Breast epithelium (tissue), 4 donors: ENCODE measurements at places on chromosomes 12 and 14. TPM values are rescaled to one million over a fixed set of nuclear protein-coding genes. Genes with fewer than 3 reads are reported as not detected.

- DNase-seq = no peak
- H3K4me1 ChIP-seq = no peaks in the 10 kb centered on the region
- peak overlapping the region; percentile 85 for H3K27ac ChIP-seq
- no peak overlapping the region for H3K4me3 ChIP-seq
- H3K27me3 ChIP-seq = no peaks in the 10 kb centered on the region
- no peaks in the 10 kb centered on the region for H3K36me3 ChIP-seq
These were observed 48.1 kb downstream of the KDM2B start for GRCh38 chr12:121532503-121533393.

GRCh38 chr14:101360054-101360911 lies 201.0 kb upstream of the DIO3 start:
- DNase-seq = no peak
- H3K36me3 ChIP-seq = no peaks in the 10 kb centered on the region
- peak overlapping the region; percentile 50 for H3K27ac ChIP-seq
- H3K27me3 ChIP-seq = no peaks in the 10 kb centered on the region
- no peaks in the 10 kb centered on the region for H3K4me1 ChIP-seq

DNA sequence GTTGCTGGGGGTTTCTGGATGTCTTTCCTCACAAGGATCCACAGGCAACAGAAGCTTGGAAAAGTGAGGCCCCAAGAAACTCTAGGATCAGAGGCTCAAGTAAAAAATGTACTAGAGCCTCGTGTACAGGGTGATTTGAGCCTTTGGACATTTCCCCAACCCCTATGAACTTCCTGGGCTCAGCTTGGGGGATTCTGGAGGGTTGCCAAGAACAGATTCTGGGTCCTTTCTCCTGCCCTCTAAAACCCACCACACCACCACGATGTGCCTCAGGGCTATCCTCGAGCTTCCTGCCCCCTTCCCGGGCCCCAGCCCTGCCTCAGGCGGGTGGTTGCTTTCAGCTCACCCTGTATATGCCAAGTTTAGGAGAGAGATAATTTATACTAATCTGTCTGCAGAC lies 583 bp downstream of the FAM186B start:
- H3K27me3 ChIP-seq = no peaks in the 10 kb centered on the region
- H3K36me3 ChIP-seq = no peaks in the 10 kb centered on the region
- DNase-seq = no peak
- H3K4me3 ChIP-seq = no peak overlapping the region
- no peaks in the 10 kb centered on the region for H3K4me1 ChIP-seq

- no peak overlapping the region for H3K27ac ChIP-seq
- H3K4me3 ChIP-seq = no peak overlapping the region
- no peaks in the 10 kb centered on the region for H3K4me1 ChIP-seq
- no peaks in the 10 kb centered on the region for H3K36me3 ChIP-seq
- DNase-seq = no peak
These were observed 40.1 kb downstream of the STXBP6 start for GRCh38 chr14:25009891-25010290.

SLC6A12 gene
- total RNA-seq = 0.33 TPM

GRCh38 chr12:92464911-92465310 lies 237.9 kb upstream of the PLEKHG7 start:
- no peak overlapping the region for H3K4me3 ChIP-seq
- H3K27ac ChIP-seq = no peak overlapping the region
- H3K27me3 ChIP-seq = no peaks in the 10 kb centered on the region
- no peak for DNase-seq
- H3K4me1 ChIP-seq = no peaks in the 10 kb centered on the region

DNA sequence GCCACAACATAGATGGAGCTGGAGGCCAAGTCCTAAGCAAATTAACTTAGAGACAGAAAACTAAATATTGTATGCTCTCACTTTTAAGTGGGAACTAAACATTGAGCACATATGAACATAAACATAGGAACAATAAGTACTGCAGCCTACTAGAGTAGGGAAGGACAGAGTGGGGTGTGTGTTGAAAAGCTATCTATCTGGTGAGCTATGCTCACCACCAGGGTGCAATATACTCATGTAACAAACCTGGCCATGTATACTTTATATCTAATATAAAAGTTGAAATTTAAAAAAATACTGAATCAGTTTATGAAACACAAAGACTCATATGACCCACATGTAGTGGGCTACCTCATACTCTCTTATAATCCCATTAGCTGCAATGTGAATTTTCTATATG lies 1305.0 kb downstream of the LRFN5 start:
- no peaks in the 10 kb centered on the region for H3K4me1 ChIP-seq
- no peak for DNase-seq
- no peaks in the 10 kb centered on the region for H3K36me3 ChIP-seq
- no peaks in the 10 kb centered on the region for H3K27me3 ChIP-seq

- no peaks in the 10 kb centered on the region for H3K27me3 ChIP-seq
- H3K4me3 ChIP-seq = no peak overlapping the region
- no peaks in the 10 kb centered on the region for H3K36me3 ChIP-seq
- no peak for DNase-seq
- H3K27ac ChIP-seq = no peak overlapping the region
- H3K4me1 ChIP-seq = no peaks in the 10 kb centered on the region
These were observed 506.0 kb upstream of the TMEM132C start for GRCh38 chr12:127760996-127761395.

GRCh38 chr12:78540606-78541336 lies 323.8 kb upstream of the SYT1 start:
- no peak overlapping the region for H3K4me3 ChIP-seq
- no peak for DNase-seq
- no peaks in the 10 kb centered on the region for H3K27me3 ChIP-seq
- H3K36me3 ChIP-seq = no peaks in the 10 kb centered on the region
- H3K4me1 ChIP-seq = no peaks in the 10 kb centered on the region
- H3K27ac ChIP-seq = no peak overlapping the region

- H3K4me3 ChIP-seq = peak overlapping the region; percentile 21
- no peaks in the 10 kb centered on the region for H3K27me3 ChIP-seq
- peak overlapping the region; percentile 55 for H3K27ac ChIP-seq
These were observed 47.8 kb downstream of the CCDC88C start for GRCh38 chr14:91369628-91370445.

DNA sequence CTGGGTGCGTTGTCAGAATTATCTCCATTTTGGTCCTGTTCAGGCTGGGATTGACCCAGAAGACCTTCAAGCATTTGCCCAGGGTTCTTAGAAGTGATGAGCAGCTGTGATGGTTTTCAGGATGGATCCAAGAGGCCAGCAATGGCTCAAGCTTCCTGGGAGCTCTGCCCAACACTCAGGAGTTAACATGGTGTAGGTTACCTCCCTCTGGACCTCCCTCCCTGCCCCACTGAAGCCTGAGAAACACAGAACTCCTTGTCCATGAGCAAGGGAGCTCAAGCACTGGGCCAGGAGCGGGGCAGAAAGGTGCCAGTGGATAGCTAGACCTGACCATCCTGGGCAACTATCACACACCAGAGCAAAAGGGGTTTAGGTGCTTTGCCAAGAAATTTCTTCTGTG lies 148.4 kb upstream of the FKBP4 start:
- H3K36me3 ChIP-seq = no peaks in the 10 kb centered on the region
- H3K27ac ChIP-seq = no peak overlapping the region
- H3K4me3 ChIP-seq = no peak overlapping the region
- no peaks in the 10 kb centered on the region for H3K27me3 ChIP-seq
- no peaks in the 10 kb centered on the region for H3K4me1 ChIP-seq

- no peaks in the 10 kb centered on the region for H3K27me3 ChIP-seq
- H3K27ac ChIP-seq = no peak overlapping the region
- H3K4me3 ChIP-seq = no peak overlapping the region
- H3K36me3 ChIP-seq = no peaks in the 10 kb centered on the region
- no peaks in the 10 kb centered on the region for H3K4me1 ChIP-seq
These were observed 234.7 kb upstream of the E2F7 start for GRCh38 chr12:77299910-77300669.

DNA sequence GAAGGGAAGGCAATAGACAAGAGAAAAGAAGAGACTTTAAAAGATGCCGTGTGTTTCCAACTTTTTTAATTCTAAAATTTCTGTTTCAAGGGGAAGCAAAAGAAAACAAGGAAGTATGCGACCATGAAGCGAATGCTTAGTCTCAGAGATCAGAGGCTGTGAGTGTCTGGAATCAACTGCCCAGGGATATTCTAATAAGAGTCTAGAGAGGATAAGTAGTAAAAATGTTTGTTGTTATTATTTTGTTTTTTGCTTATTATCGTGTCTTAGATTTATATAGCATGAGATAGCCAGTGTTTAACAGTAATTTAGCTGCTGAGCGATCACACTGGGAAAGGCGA lies 421 bp downstream of the FCF1 start:
- DNase-seq = no peak
- peak overlapping the region; percentile 93 for H3K27ac ChIP-seq
- peak overlapping the region; percentile 70 for H3K4me3 ChIP-seq
- H3K27me3 ChIP-seq = no peaks in the 10 kb centered on the region
- peaks cover 7% of the 10 kb centered on the region for H3K4me1 ChIP-seq

- H3K36me3 ChIP-seq = no peaks in the 10 kb centered on the region
- peak overlapping the region; percentile 83 for H3K27ac ChIP-seq
- H3K4me3 ChIP-seq = no peak overlapping the region
- H3K4me1 ChIP-seq = peaks cover 41% of the 10 kb centered on the region
- no peaks in the 10 kb centered on the region for H3K27me3 ChIP-seq
These were observed 41.4 kb downstream of the ACTN1 start for GRCh38 chr14:68937471-68938270.

DNA sequence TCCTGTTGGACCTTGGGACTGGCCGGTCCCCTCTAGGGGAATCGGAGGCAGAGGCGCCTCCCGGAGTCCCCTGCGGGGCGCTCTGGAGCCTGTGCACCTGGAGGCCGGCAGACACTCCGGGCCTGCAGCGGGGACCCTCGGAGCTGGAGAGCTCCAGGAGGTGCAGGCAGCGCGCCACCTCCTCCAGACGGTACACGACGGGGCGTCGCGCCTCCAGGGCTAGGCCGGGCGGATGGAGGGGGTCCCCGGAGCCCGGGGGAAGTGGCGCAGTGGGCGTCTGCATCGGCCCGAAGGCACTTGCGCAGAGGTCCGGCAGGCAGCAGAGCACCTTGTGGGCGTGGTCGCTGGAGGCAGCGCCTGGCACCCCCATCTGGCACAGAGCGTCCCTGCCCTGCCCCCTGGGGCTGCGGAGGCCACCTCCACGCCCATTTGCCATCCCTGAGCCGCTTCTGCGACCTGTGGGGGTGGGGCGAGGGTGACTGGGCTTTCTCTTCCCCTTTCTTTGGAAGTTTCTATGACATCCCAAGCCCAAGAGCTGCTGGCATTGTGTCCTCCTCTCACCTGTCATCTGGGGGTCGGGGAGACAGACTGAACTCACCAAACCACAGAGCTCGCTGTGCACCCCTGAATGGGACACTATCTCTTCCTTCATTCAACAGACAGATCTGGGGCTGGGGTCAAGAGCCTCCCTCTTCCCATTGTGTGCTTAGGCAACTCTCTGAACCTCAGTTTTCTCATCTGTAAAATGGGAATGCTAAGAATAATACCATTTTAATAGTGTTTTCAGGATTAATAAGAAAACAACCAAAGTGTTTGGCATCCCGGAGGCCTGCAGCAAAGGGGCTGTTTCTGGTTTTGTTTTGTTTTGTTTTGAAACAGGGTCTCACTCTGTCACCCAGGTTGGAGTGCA lies 37.5 kb upstream of the CORO1C start:
- H3K36me3 ChIP-seq = no peaks in the 10 kb centered on the region
- no peaks in the 10 kb centered on the region for H3K27me3 ChIP-seq
- no peak overlapping the region for H3K27ac ChIP-seq
- H3K4me3 ChIP-seq = peak overlapping the region; percentile 34
- DNase-seq = no peak
- H3K4me1 ChIP-seq = peaks cover 12% of the 10 kb centered on the region
